ENCODE measurements at places on chromosomes 4 and X.

GRCh38 chr4:39729557-39729956 is 31.6 kb downstream of the UBE2K start:
- no peak for DNase-seq

GRCh38 chrX:20374900-20375438 is 108.3 kb upstream of the RPS6KA3 start:
- no peak for DNase-seq

DNA sequence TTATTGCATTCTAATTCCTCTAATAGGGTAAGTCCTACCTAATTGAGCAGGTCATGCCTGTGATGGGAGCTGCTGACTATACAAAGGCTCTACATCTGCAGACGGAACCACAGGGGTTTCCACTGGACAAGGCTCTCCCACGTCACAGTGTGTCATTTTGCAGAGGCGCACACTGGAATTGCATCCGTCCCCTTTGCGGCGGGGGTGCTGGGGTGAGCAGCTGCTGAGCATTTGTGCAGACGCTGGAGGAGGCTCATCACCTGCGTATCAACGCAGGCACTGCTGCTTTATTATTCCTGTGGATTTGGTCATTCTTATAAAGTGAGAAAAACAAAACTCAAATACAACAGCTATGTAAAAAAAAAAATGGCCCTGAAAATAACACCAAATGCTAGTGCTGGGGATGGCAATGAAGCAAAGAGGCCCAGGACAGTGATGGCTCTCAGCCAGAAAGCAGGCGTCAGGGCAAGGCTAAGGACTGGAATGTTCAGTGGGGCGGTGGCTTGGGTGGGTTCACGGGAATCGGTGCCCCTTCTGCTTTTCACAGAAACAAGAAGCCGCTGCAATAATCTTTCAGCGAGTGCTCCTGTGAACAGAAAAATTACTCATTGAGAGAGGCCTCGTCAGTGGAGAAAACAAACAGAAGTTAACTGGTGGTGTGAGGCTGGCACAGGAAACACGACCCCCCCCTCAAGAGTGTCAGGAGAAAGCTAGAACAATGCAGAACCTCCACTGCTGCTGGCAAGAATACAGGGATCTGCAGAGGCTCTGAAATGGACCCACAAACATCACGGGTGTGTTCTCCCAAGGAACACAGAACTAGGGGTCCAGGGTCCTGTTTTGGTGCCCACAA is 67.8 kb downstream of the GATB start:
- no peak for DNase-seq

DNA sequence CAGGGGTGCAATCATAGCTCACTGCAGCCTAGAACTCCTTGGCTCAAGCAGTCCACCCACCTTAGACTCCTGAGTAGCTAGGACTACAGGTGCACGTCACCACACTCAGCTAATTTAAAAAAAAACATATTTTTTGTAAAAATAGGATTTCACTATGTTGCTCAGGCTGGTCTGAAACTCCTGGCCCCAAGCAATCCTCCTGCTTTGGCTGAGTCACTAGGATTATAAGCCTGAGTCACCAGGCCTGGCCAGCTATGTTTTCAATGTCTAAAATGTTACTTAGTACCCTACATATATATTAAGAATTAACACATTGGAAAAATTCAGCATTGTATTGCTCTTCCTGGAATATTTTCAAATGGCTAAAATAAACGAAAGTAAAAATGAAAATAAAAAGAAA is 37.5 kb downstream of the PNPLA4 start:
- DNase-seq, result no peak

- DNase-seq, result no peak
These were observed 95.9 kb downstream of the RASL11B start for GRCh38 chr4:52957835-52958631.

DNA sequence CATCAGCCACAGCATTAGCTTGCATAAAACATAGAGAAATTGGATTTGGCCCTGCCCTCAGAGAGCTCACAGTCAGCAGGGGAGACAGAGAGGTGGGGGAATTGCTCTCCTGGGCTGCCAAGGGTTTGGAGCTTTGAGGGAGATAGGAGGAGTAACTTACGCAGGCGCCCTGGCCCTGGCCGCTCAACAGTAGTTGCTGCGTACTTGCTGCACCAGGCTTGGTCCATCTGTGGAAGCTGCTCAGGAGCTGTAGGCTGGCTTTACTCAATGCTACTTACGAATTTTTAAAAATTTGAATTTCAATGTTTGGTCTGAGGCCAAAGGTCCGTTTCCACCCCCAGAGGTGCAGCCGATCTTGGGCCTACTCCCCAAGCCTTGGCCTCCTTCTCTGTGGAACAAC is 83.3 kb downstream of the CPZ start:
- no peak for DNase-seq

DNA sequence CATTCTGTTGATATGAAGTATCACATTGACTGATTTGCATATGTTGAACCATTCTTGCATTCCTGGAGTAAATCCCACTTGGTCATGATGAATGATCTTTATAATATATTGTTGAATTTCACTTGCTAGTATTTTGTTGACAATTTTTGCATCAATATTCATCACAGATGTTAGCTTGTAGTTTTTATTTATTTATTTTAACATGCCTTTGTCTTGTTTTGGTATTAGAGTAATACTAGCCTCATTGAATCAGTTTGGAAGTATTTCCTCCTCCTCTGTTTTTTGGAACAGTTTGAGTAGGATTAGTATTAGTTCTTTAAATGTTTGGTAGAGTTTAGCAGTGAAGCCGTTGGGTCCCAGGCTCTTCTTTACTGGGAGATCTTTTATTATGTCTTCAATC is 13.9 kb upstream of the ADH1C start:
- DNase-seq, result no peak

DNA sequence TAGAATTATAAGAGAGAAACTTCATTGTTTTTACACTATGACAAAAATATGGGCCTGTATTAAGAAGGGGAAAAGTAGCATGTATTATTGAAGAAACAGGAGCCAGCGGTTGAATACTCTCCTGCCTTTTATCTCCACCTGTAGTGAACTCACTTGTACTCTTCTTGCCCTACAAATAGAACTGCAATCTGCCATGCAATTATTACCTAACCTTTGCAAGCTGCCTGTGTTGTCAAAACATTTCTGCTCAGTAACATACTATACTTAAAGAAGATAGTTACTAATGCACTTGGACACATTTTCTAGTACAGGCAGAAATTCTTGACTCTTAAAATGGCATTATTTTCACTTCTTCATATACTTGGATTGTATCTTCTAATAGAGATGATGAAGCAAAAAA is 818.4 kb upstream of the GRID2 start:
- DNase-seq, result no peak

DNA sequence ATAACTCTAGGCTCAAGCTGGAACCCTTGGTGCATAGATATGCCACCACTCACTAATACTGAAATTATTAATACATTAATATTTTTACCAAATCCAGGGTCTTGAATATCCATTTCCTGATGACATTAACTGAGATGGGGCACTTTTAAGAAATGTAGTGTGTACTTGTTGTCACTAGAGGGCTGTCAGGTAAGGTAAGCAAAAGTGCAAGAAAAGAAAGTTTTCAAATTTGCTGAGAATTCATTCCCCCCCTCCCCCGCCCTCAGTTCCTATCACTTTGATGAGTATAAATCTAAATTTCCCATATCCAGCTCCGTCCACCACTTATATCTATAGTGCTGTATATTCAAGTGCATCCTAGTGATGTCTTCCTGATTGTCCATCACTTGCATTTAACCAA is 20.5 kb upstream of the WDR44 start:
- no peak for DNase-seq

GRCh38 chrX:154490021-154490413 is 412 bp downstream of the SLC10A3 start:
- DNase-seq, result no peak

DNA sequence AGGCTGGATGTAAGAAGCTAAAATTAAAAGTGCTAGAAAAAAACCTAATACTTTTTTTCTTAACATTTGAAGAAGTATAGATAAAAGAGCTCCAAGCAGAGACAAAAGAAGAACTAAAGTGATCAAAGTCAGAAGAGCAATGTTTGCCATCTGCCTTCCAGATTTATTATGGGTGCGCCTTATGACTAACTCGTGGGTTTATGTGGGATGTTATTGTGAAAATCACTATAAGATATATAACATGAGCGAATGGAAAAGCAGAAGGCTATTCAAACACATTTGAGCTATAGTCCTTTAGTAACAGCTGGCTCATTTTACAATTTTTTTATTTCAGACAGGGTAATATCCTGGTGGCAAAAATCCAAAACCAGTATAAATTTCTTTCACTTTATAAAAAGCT is 1040.7 kb downstream of the RAPGEF2 start:
- no peak for DNase-seq

- DNase-seq, result no peak
These were observed 631.5 kb downstream of the PCDH7 start for GRCh38 chr4:31351695-31352094.

DNA sequence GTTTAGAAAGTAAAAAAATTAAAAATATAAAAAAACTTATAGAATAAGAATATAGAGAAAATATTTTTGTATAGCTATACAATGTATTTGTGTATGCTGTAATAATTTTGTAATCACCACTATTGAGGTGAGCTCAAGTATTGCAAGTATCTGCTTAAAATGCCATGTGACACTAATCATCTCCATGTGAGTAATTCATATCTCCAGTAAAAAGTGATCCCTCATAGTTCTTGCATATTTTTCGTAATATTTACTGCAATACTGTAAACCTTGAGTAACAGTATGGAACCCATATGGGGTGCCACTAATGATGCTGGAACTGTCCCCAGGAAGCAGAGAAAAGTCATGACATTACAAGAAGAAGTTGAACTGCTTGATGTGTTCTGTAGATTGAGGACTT is 43.2 kb upstream of the HUWE1 start:
- no peak for DNase-seq

GRCh38 chrX:109632906-109633504 is 8.0 kb upstream of the KCNE5 start:
- no peak for DNase-seq

DNA sequence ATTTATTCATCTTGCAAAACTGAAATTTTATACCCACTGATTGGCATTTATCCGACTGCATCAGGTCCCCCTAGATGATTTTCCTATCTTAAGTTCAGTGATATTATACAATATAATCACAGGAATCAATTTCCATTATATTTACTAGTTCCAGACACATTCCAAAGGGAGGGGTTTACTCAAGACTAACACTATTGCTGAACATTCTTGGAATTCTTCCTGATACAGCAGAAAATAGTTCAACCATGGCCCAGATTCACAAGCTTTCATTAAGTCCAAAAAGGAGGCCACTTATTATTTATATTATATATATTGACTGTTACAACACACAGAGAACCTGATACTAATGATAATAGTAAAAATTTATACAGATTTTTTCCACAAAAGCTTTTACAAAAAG is 2353.6 kb downstream of the PCDH7 start:
- no peak for DNase-seq

- no peak for DNase-seq
These were observed 78.4 kb upstream of the MAP3K15 start for GRCh38 chrX:19593690-19594089.

DNA sequence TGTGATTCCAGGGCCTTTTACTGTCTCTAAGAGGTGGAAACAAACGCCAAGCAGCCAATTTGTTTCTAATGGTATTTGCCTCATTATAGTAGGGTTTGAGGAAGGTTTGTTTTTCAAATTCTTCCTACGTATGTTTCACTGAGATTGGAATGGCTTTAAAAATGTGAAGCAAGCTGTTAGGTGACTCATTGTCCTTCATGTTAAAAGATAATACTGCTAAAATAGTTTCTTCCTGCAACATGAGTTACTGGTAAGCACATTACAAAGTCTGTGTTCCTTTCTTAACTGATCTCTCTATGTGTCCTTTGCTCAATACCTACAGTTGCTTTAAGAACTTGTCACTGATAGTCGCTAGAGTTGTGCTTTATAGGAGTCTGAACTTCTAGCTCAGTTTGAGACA is 1183.9 kb downstream of the RPA4 start:
- no peak for DNase-seq

DNA sequence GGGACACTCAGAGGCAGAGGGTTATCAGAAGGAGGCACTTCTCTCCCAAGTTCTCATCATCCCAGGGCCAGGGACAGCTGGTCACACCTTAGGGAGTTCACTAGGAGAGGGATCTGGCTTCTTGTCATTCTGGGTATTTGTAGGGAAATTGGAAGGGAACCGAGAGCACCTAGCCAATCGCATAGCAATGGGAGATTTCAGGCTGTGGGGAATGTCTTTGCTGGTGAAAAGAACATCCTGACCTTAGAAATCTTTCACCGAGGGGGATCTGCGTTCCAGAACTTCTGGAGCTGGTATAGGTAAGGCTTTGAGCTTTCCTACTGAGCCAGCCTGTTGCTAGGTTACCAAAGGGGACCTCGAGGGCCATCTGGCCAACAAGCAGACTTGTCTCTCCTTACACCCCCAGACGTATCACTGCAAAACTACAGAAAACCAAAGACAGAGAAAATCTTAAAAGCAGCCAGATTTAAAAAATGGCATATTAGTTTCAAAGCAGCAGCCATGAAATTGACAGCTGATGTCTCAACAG is 6.8 kb downstream of the HTT-AS start:
- DNase-seq, result no peak

- no peak for DNase-seq
These were observed 358.4 kb downstream of the NLGN4X start for GRCh38 chrX:5870238-5870637.

- no peak for DNase-seq
These were observed 51.4 kb upstream of the SOD3 start for GRCh38 chr4:24743927-24744326.

GRCh38 chr4:10034136-10034535 is 12.8 kb upstream of the SLC2A9 start:
- DNase-seq, result no peak

- no peak for DNase-seq
These were observed 34.5 kb downstream of the NIPAL1 start for GRCh38 chr4:48051078-48051477.

- DNase-seq, result no peak
These were observed 52.1 kb downstream of the PSAPL1 start for GRCh38 chr4:7382634-7383014.

GRCh38 chrX:3119376-3119775 is 78.1 kb downstream of the ARSF start:
- DNase-seq, result no peak

- DNase-seq, result no peak
These were observed 190.1 kb upstream of the C1QTNF7 start for GRCh38 chr4:15237648-15238230.

DNA sequence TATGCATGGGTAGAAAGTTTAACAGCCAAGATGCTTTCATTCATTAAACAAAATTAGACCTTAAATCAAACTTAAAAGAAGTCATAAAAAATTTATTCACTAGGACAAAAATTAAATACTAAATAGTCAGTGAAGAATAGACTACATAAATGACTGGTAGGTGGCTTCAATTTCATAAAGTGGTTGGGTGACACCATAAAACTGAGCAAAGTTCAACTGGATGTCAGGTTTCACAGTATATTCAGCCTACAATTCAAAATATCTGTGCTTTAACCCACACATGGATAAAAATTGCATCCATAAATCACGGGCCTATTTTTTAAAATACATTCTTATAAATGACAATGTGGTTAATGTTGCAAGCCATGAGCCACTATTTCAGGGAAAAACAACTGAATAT is 582.3 kb downstream of the IL15 start:
- DNase-seq, result no peak
